NCI-H510A (cell line): ENCODE measurements at places on chromosomes 5 and 9.
A peak's percentile ranks its signal among the peaks of the same experiment; 100 is the strongest.

DNA sequence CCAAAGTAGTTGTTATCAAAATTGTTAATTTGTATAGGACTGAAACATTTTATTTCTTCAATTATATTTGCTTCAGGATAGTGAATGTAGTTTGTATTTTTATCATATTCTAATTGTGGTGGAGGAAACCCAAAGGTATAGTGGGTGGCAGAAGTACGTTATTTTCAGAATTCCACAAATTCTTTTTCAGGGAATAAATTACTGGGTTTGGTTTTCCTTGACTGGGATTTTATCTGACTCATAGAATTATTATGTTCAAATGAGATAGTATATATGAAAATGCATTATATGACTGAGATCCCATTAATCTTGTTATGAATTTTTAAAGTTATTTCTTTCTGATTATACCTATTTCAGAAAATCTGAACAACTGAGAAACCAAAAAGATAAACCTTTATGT, 73.7 kb downstream of the VPS13A start:
- no peak for DNase-seq

DNA sequence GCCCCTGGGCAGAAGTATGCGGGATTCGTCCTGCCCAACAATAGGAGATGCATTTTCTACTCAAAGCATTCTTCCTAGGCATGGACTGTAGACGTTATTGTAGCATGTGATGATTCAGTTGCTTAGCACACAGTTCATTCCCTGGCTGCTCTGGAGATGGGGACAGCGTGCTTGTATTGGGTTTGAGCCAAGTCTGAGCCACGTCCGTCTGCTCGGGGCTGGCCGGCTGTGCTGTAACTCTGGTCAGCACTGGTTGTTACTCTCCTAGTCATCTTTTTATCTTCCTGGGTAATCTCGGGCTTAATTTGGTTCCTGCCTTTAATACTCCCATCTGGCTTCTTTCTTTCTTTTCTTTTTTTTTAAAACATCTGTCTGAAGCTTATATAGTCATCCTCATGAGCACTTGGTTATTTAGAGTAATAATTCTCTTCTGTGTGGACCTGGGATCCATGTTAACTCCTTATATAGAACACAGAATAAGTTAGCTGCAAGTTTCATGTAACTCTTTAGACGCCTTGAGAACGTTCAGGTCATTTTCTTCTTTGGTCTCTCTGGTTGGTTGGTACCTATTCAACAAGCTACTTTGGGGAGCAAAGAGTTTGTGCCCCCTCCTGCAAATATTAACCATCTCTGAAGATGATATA, 118.8 kb upstream of the RPS23 start:
- no peak for DNase-seq

DNA sequence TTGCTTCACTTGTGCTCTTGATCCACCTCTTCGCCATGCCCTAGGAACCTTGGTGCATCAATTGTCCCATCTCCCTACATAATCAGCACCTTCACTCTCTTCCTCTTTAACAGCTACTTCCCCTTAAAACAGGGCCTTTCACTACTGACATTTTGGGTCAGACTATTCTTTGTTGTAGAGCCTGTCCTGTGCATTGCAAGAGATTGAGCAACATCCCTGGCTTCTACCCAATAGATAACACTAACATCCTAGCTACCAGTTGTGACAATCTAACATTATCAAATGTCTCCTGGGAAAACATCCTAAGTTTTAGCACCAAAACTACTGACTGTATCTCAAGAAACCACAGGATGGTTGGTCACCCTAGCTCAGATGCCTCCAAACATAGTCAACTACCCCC, 854.3 kb upstream of the DMAC1 start:
- DNase-seq = no peak

- DNase-seq = no peak
Measured at GRCh38 chr5:138632900-138633489, 57.8 kb upstream of the HSPA9 start.

DNA sequence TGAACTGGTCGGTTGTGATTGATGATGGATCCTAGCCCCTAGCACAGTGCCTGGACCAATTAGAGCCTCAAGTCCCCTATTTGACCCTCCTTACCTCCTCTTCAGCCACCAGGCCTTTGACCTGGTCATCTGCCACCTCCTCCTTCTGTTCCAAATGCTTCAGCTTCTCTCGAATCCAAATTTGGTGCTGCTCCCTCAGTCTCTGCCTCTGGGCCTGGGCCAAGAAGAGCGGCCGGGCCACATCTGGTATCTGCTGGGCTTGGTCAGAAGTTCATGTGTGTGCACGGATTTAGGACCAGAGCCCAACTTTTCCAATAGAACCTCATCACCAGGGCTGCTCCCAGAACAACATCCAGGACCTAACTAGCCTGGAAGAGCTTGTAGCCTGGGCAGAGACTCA, 6.5 kb downstream of the SLC35A4 start:
- DNase-seq = no peak

DNA sequence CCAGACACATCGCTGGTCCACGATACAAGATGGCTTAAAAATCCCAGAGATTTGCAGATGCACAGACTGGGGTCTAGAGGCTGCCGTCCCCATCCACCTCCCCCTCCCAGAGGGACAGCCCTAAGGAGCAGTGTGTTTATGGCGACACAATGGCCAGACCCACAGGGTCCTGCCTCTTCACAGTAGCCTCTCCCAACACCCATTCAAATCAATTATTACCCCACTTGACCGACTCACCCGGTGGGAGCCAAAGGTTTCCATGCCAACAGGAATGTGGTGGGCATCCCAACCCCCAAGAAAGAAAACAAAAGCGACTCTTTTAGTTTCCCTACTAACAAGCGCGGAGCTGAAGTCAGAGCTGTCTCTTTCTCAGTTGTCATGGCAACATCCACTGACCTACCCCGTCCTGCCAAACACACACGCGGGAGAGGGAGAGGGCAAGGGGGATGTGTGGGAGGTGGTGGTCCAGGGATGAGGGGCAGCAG, 209.0 kb downstream of the TTLL11 start:
- no peak for DNase-seq

GRCh38 chr9:36191290-36191645, 547 bp downstream of the CLTA start:
- DNase-seq = no peak

- DNase-seq = peak; percentile 83
Measured at GRCh38 chr9:70079417-70080037, 35.9 kb downstream of the MAMDC2 start.

DNA sequence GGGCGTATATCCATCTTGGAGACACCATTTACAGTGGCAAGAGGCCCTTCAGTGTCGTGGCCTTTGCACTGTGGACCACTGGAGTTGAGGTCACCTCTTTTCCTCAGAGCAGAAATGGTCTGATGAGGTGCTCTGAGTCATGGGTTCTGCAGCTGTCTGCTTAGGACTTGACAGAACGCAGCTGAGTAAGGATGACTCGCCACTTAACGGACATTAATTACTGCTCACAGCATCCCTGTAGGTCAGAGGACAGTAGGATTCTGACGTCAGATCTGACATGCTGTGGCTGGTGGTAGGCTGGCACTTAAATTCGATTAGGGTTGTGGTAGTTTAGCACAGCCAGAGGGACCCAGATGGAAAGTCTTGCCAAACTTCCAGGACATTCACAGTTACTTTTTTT, 479.4 kb downstream of the DMAC1 start:
- peak; percentile 28 for DNase-seq

- DNase-seq = no peak
Measured at GRCh38 chr5:126816649-126817048, 39.7 kb downstream of the LMNB1 start.

- no peak for DNase-seq
Measured at GRCh38 chr5:32955814-32956213, 244.7 kb downstream of the NPR3 start.

- DNase-seq = no peak
Measured at GRCh38 chr5:6812800-6813731, 99.8 kb downstream of the TENT4A start.

DNA sequence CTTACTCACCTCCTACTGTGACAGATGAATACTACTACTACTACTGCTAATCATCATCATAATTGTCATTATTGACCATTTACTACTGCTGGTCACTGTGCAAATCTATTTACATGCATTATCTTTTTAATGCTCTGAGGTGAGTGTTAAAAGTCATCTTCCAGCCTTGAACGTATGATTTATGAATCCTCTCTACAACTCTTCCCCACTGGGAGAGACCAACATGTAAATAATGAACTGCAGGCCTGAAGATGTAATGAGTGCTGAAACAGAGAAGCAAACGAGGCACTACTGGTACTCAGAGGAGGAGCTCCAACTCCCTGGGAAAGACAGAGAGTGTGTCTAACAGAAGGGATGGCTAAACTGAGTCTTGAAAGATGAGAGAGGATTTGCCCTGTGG, 95.4 kb downstream of the JAKMIP2 start:
- DNase-seq = no peak
